ENCODE measurements at places on chromosomes 6 and 20. TPM values are rescaled to one million over a fixed set of nuclear protein-coding genes. Genes with fewer than 3 reads are reported as not detected.

DNA sequence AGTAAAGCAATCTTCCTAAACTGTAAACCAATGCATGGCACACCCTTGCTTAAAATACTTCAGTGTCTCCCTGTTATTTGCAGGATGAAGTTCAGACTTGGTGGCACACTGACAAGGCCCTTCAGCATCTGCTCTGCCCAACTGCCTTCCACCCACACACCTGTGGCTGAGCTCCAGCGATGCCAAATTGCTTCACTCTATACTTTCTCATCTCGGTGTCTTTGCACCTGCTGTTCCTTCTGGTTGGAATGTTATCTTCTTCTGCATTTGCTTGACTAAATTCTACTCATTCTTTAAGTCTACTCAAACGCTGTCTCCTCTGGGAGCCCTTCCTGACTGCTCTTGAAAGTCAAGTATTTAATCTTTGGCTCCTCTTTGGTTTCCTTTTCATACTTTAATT lies 100.1 kb upstream of the SUPT3H start:
- H3K4me1 ChIP-seq = peaks cover 33% of the 10 kb centered on the region
- H3K36me3 ChIP-seq = no peaks in the 10 kb centered on the region
- H3K4me3 ChIP-seq = no peak overlapping the region
- no peak for DNase-seq

DNA sequence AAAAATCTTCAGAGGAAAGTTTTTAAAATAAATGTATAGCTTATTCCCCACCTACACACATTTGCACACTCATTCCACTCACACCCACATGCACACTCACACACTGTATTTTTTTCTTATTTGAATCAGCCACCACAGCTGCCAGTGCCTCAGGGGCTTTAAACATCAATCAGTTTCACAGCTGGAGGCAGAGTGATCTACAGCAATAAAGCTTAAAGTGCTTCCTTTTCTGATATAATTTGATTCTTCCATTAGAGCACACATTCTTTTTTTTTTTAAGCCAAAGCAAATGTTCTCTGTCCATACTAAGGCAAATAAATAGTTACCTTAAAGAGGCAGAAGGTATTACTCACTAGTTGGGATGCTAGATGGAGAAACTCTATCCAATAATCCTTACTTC lies 498.8 kb upstream of the POU3F2 start:
- no peaks in the 10 kb centered on the region for H3K36me3 ChIP-seq
- H3K27me3 ChIP-seq = no peaks in the 10 kb centered on the region
- no peak overlapping the region for H3K4me3 ChIP-seq
- DNase-seq = no peak
- no peak overlapping the region for H3K27ac ChIP-seq

DNA sequence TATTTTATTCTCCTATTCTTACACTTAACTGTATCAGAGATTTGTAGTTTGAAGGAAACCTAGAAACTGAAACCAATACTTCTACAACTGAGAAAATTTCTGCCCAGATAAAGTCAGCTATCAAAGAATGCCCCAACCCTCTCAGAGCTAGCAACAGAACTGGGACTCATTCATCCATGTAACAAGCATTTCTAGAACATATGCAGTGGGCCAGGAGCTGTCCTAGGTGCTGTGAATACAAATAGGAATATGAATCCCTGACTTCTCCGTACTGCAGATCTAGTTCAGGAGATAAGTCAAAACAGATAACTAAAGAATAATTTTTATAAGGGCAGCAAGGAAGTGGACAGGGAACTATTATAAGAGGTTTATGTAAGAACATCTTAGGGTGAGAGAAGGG lies 654.1 kb upstream of the NOX3 start:
- DNase-seq = no peak
- H3K4me1 ChIP-seq = no peaks in the 10 kb centered on the region
- no peaks in the 10 kb centered on the region for H3K27me3 ChIP-seq

GRCh38 chr6:105310371-105310770 lies 92.5 kb downstream of the PREP start:
- H3K27me3 ChIP-seq = no peaks in the 10 kb centered on the region
- no peak overlapping the region for H3K4me3 ChIP-seq
- DNase-seq = no peak
- peaks cover 21% of the 10 kb centered on the region for H3K36me3 ChIP-seq

The OPN5 gene
- total RNA-seq = not detected

DNA sequence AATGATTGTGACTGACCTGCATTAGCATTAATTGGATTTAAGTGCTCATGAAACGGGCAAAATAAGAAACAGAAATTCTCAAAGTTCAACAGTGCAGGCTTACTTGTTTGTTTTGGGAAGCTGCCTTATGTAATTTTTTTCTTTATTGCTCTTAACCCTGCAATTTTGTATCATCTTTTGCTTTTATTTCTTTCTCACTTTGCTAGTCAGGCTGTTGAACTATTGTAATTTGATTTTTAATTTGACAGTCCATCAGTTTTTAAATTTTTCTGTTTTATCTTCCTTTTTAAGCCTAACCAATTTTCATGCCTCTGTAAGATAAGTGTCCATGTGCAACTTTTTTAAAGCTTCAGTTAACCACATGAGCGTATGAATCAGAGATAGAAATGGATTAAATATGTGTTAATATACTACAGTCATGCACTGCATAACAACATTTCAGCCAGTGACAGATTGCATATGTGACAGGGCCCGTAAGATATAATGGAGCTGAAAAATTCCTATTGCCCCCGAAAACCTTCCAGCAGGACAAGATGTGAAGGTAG lies 44.6 kb downstream of the PEX7 start:
- no peaks in the 10 kb centered on the region for H3K27me3 ChIP-seq
- no peak overlapping the region for H3K27ac ChIP-seq
- no peak overlapping the region for H3K4me3 ChIP-seq
- H3K4me1 ChIP-seq = no peaks in the 10 kb centered on the region

The DLL1 gene
- total RNA-seq = 12.9 TPM

DNA sequence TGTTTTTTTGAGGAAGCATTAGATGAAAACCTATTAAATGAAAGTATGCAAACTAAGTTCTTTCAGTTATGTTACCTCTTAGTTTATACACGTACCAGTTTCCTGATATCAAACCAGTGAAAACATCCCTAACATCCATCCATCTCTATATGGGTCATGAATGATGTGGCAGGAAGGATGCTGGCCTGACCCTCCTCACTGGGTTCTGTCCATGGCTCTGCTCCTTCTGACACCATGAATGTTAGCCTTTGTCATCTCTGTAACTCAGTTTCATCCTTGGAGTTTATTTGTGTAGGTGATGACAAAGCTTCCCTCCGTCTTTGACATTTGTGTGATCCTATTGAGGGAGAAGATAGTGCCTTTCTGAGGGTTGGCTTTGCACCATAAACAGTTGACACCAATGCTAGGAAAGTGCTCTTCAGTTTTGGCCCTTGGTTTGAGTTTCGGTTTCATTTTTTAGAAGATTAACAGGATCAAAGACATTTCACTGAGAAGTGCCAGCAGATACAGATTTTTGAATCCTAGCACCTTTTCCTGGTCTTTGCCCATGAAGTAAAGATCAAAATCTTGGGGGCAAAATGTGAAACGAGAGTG lies 72.0 kb upstream of the SCGN start:
- no peaks in the 10 kb centered on the region for H3K27me3 ChIP-seq
- H3K4me3 ChIP-seq = no peak overlapping the region
- no peak overlapping the region for H3K27ac ChIP-seq
- H3K36me3 ChIP-seq = peaks cover 20% of the 10 kb centered on the region
- no peaks in the 10 kb centered on the region for H3K4me1 ChIP-seq

GRCh38 chr20:7358670-7359069 lies 581.6 kb downstream of the HAO1 start:
- no peaks in the 10 kb centered on the region for H3K4me1 ChIP-seq
- no peak overlapping the region for H3K27ac ChIP-seq
- no peak overlapping the region for H3K4me3 ChIP-seq
- DNase-seq = no peak
- no peaks in the 10 kb centered on the region for H3K27me3 ChIP-seq

The GDAP1L1 gene
- not detected for total RNA-seq

GRCh38 chr6:111105578-111105977 lies 18.3 kb downstream of the SLC16A10 start:
- H3K4me1 ChIP-seq = peaks cover 7% of the 10 kb centered on the region
- DNase-seq = peak; percentile 85
- H3K27ac ChIP-seq = no peak overlapping the region

The KIAA0408 gene
- total RNA-seq = 55.1 TPM

The NMBR gene
- total RNA-seq = not detected

DNA sequence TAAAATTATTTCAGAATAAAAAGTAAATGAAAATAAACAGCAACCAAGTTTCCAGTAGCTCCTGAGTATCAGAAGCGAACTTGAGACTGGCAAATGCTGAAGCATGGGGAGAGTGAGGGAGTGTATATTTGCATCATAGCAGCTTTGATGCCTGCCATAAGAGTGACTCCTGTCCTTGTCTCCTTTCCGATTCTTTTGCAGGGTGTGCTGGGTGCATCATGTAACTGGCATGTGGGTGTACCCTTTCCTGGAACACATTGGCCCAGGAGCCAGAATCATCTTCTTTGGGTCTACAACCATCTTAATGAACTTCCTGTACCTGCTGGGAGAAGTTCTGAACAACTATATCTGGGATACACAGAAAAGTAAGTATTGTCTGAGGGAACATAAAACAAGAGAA lies 117.4 kb downstream of the ADAT2 start:
- no peaks in the 10 kb centered on the region for H3K4me1 ChIP-seq
- no peak overlapping the region for H3K27ac ChIP-seq
- H3K36me3 ChIP-seq = no peaks in the 10 kb centered on the region
- H3K27me3 ChIP-seq = no peaks in the 10 kb centered on the region
- DNase-seq = no peak
- H3K4me3 ChIP-seq = no peak overlapping the region

The PRDM13 gene
- not detected for total RNA-seq

DNA sequence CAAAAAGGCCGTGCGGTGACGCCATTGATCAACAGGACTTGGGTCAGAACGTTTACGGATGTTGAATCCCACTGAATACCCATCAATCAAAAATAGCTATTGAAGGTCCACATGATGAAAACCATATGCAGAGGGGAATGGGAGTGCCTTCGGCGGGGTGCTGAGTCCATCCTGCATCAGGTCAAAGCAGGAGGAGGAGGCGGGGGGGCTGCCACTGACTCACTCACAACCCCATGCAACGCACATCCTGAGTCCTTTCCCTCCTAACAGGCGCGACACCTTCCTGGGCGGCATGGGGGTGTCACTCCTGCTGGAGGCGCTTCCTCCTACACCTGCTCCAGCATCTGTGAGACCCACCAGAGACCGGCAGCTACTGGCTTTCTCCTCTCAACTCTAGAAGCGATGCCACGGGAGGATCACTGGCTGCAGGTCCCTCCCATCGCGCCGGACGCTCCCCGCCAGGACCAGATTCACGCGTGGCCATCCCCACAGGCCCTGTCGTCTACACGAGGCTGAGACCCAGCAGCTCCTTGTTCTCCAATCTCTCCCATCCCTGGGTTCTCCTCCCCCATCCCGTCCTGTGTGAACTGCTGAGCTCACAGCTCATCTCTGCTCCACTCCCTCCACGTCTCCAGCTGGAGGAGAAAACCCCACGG lies 170.6 kb upstream of the THBS2 start:
- H3K27me3 ChIP-seq = no peaks in the 10 kb centered on the region
- H3K4me3 ChIP-seq = no peak overlapping the region
- H3K4me1 ChIP-seq = no peaks in the 10 kb centered on the region
- no peak for DNase-seq

GRCh38 chr6:79699606-79700005 lies 68.5 kb downstream of the SH3BGRL2 start:
- no peaks in the 10 kb centered on the region for H3K36me3 ChIP-seq
- DNase-seq = no peak
- H3K27ac ChIP-seq = no peak overlapping the region
- H3K4me1 ChIP-seq = no peaks in the 10 kb centered on the region

- peaks cover 18% of the 10 kb centered on the region for H3K27me3 ChIP-seq
- peak overlapping the region; percentile 59 for H3K27ac ChIP-seq
- DNase-seq = peak; percentile 50
- H3K4me1 ChIP-seq = peaks cover 11% of the 10 kb centered on the region
- no peaks in the 10 kb centered on the region for H3K36me3 ChIP-seq
These were observed 639 bp upstream of the RCAN2 start for GRCh38 chr6:46491628-46492547.

The ALDH5A1 gene
- 13.8 TPM for total RNA-seq

GRCh38 chr20:64047968-64048401 lies 1.5 kb downstream of the SOX18 start:
- peaks cover 10% of the 10 kb centered on the region for H3K4me1 ChIP-seq
- no peaks in the 10 kb centered on the region for H3K36me3 ChIP-seq
- H3K4me3 ChIP-seq = peak overlapping the region; percentile 58
- peaks cover 69% of the 10 kb centered on the region for H3K27me3 ChIP-seq

The MLN gene
- total RNA-seq = not detected

DNA sequence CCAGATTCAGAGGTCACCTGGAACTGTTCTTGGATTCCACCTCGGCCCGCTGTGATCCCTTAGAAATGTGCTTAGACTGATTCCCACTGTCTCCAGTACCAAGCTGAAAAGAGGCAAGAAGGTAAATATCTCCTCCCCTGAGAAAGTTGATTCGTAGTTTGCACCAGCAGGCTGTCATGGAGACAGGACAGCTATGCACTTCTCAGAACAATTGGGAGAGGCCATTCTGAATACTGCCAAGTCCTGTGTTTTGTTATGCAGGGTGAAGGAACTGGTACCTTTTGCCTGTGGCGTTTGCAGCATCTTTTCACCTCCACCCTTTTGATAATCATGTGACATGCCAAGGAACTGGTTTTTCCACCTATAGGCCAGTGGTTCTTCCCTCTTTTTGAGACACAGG lies 58.2 kb upstream of the RNGTT start:
- H3K4me3 ChIP-seq = no peak overlapping the region
- DNase-seq = no peak
- H3K4me1 ChIP-seq = peaks cover 16% of the 10 kb centered on the region
- H3K36me3 ChIP-seq = no peaks in the 10 kb centered on the region
- no peaks in the 10 kb centered on the region for H3K27me3 ChIP-seq
- no peak overlapping the region for H3K27ac ChIP-seq

The HLA-DRB5 gene
- 279 TPM for total RNA-seq

GRCh38 chr6:88840796-88841539 lies 122.5 kb downstream of the RNGTT start:
- no peak overlapping the region for H3K27ac ChIP-seq
- no peaks in the 10 kb centered on the region for H3K27me3 ChIP-seq
- H3K4me3 ChIP-seq = no peak overlapping the region
- no peak for DNase-seq

The SLC32A1 gene
- not detected for total RNA-seq

GRCh38 chr6:164106345-164106769 lies 691.8 kb downstream of the QKI start:
- H3K4me1 ChIP-seq = peaks cover 19% of the 10 kb centered on the region
- H3K4me3 ChIP-seq = no peak overlapping the region
- H3K36me3 ChIP-seq = no peaks in the 10 kb centered on the region

The ZNF334 gene
- total RNA-seq = 4.7 TPM

The PI3 gene
- 9.2 TPM for total RNA-seq

The SMAP1 gene
- total RNA-seq = 21.7 TPM

The CDC40 gene
- total RNA-seq = 27.9 TPM

DNA sequence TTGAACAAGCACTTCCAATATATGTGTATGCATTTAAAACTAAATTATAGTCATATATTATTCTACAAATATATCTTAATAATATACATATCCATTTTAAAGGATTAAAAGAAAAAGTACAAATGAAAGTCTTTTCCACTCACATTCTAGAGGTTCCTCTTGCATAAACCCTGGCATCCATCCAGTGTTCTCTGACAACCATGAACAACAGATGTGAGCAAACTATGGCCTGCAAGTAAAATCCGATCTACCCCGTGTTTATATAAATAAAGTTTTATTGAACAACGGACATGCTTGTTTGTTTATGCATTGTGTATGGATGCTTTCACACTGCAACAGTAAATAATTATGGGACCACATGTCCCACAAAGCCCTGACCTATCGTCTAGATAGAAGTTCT lies 1122.3 kb downstream of the EPHA7 start:
- H3K4me3 ChIP-seq = no peak overlapping the region
- DNase-seq = no peak
- no peak overlapping the region for H3K27ac ChIP-seq
- no peaks in the 10 kb centered on the region for H3K4me1 ChIP-seq

The DEFB124 gene
- total RNA-seq = not detected
